IMR-90 (cell line): ENCODE measurements at places on chromosomes 6 and 20. TPM values are rescaled to one million over a fixed set of nuclear protein-coding genes. Genes with fewer than 3 reads are reported as not detected.

- no peak for DNase-seq
These were observed 13.5 kb upstream of the PNRC1 start for GRCh38 chr6:89066940-89067646.

DNA sequence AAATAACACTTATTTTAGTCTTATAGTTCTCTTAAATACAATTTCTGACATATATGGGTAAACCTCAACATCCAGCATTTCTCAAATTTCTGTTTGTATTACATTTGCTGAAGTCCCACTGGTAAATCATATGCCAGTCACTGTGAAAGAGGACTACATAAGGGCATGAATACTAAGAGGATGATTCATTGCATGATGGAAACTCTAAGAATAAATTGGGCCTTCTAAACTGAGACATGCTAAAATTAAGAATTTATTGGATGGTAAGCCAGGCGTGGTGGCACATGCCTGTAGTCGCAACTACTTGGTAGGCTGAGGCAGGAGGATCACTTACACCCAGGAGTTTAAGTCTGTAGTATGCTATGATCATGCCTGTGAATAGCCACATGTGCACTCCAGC, 12.1 kb downstream of the DEFB123 start:
- DNase-seq: no peak

GRCh38 chr6:118198746-118199145, 291.7 kb downstream of the SLC35F1 start:
- DNase-seq: peak; percentile 4

GRCh38 chr6:68740828-68741500, 105.9 kb downstream of the ADGRB3 start:
- no peak for DNase-seq

DNA sequence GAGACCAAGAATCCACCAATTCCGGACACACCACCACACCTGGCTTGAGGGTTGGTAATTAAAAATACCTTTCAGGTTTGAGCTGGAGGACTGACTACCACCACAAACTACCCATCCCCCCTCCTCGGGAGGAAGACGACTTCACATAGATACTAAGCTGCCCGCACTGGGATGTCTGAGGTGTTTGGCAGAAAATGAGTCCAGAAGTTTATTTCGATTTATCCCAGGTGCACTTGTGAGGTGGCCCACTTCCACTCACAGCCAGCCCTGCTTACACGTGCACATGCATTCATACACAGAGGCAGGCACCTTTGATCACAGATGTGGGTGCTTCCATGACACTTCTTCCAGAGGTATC, 187.1 kb downstream of the ID4 start:
- DNase-seq: no peak

DNA sequence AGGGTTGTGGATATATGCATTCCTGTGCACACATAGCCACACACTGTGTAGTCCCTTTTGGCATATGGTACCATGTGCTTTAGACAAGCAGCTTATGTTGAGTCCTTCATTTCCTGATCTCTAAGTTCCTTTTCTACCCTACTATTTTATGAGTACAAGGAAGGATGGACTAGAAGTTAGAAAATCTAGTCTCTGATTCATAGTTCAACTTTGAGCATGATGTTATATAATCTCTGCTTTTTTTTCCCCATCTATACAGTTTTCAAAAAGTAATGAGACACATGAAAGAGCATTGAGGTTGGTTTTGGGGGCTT, 123.6 kb downstream of the PLEKHG1 start:
- DNase-seq: no peak

DNA sequence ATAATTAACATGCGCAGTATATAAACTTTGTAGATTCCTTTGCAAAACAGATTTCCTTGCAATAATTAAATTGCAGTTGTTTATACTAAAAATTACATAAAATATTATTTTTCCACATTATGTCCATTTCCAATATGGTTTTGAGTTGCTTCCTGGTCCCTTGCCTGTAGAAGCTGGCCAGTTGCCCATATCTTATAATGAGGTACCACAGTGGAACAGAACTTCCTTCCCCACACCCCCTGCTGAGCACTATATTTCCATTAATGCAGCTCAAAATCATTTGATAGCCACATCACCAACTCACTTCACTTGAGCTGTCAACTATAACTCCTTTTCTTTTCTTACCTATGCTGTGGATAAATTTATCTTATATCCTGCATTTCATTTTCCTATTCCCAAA, 194.6 kb downstream of the DST start:
- no peak for DNase-seq

GRCh38 chr6:17965397-17965796, 22.0 kb downstream of the KIF13A start:
- peak; percentile 65 for DNase-seq

Gene SLC22A7
- polyA plus RNA-seq: not detected in 2 replicates

Gene SGK2
- 0.10 TPM in 1 of 2 replicates, not detected in the other for polyA plus RNA-seq
